ENCODE measurements at places on chromosomes 7 and 10.

- no peak for DNase-seq
Observed at GRCh38 chr7:36627836-36628235, 96.5 kb downstream of the AOAH start.

- no peak for DNase-seq
Observed at GRCh38 chr10:117549100-117549585, 6.6 kb downstream of the EMX2 start.

GRCh38 chr10:77220150-77220549 lies 417.5 kb downstream of the KCNMA1 start:
- DNase-seq, result no peak

DNA sequence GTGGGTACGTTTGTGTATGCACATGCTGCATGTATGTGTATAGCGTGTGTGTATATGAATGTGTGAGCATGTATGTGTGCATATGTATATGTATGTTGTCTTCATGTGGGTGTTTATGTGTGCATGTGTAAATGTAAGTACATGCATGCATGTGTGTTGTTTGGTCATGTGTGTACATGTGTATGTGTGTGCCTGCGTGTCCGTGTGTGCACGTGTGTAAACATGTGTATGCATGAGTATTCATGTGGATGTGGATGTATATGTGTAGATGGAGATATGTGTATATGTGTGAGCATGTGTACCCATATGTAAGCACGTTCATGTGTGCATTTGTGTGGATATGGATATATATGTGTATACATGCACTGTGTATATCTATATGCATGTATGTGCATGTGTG lies 5.5 kb upstream of the CFAP46 start:
- DNase-seq, result no peak

DNA sequence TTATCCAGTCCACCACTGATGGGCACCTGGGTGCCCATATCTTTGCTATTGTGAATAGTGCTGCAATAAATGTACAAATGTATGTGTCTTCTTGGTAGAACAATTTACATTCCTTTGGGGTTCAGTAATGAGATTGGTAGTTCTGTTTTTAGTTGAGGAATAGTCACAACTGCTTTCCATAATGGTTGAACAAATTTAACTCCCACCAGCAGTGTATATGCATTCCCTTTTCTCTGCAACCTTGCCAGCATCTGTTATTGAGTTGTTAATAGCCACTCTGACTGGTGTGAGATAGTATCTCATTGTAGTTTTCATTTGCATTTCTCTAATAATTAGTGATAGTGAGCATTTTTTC lies 27.8 kb downstream of the COA1 start:
- no peak for DNase-seq

GRCh38 chr7:34720289-34720688 lies 62.3 kb downstream of the NPSR1 start:
- DNase-seq, result no peak

DNA sequence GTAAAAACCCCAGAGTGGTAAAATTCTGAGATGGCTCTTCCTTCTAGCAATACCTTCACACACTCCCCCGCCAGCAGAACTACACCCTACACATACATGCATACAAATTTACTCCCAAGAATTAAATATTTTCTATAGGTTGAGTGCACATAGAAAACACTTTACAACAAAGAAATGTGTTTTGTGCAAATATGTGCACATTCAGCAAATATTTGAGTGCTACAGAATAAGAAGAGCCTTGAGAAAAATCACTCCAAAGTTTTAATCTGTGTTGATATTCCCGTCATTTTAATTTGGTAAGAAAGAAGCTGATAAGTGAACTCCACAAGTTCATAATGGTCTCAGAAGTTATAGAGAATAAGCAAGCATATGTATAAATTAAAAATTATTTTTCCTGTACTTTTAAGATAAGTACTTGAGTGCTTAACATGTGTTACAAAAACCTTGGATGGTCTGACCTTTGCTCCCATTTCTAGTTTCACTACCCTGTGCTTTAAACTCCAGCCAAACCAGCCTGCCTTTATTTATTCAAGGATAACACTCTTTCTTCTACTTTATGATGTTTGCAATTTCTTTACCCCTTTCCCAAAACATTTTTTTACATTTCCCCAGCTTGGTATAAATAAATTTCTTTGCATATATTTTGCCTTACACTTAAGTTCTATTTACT lies 733.5 kb upstream of the LRRTM3 start:
- no peak for DNase-seq

DNA sequence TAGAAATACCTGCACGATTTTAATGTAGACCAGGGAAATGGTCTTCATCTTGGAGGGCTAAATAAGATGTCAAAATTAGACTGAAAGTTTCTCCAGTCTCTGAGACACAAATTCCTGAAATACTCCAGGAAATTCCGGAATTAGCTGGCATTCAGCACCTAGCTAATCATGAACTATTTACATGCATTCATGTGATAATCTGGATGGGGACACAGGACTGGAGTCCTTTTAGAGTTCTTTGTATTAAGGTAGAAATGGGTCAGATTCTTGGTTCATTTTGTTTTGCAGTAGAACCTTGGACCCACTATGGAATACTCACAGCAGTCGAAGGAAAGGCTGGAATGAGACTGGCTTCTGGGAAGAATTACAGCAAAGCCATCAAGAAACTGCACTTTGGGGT lies 65.3 kb upstream of the MDFIC start:
- no peak for DNase-seq

DNA sequence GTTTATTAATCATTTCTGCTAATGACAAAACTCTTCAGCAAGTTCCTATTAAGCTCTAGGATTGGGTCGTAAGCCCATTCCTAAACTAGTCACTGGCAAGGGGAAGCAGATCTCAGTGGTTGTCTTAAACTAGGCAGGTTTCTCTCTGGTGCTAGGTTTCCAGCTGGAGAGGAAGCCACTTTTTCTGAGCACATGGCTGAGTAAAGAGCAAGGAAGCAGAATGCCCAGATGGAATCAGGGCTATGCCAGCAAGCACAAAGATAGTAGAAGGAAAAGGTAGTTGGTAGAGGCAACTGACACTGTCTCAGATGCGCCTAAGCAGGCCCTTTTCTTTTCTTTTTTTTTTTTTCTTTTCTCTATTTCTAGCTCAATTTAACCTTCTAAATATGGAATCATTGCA lies 224.9 kb downstream of the EXOC4 start:
- no peak for DNase-seq

All from HT1080 (cell line).